ENCODE measurements at places on chromosomes 1 and 21.

DNA sequence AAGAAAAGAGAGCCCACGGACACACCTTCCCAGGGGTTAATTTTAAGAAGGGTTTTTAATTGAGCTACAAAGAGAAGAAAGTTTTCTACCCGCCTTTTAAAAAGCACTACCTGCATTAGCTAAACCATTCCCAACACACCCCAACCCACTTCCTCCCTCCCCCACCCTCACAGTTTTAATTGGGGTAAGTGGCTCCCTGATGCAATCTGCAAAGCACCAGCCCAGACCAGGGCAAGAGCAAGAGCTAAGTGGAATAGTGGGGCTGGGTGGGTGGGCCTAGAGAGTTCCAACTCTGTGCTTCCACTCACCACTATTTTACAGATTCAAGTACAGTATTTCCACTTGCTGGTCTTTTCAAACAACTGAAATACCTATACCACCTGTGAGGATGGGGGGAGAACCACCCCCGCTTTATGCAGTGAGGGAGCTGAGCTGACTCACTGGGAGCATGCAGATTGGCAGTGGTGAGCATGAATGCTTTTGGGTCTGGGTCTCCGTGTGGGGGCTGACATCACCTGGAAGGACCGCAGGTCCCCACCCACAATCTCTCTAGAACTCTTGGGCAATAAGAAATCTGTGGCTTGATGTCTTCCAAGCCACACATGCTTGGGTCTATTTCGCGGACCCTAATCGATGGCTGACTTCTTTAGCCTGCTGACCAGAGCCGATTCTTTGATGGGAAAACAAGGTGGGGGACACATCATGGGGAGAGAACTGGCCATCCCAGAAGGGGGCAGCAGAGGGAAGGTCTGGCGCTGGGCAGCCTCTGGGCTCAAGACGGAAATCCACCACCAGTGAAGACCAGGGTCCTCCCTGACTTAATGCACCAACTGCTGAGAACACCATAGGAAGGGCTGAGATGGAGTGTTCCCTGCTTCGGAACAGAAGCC, 95.5 kb downstream of the SSBP3 start:
- peak; percentile 50 for DNase-seq

DNA sequence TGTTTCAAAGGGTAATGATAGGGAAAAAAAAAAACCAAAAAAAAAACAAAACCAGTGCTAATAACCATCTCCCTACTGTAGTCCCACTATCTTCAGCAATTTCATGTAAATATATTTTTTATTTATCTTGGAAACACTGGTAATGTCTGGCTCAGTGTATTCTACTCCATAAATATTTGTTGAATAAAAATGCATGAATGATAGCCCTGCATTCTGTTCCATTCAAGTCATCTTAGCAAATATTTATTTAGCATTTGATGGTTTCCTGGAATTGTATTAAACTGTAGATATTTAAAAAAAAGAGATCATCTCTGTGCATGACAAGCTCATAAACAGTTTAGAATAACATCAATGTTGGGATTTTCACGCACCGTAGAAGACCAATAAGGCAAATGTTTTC, 24.2 kb downstream of the IL23R start:
- no peak for DNase-seq

- DNase-seq = peak; percentile 91
Observed at GRCh38 chr1:2548068-2548589, 8.0 kb upstream of the TNFRSF14 start.

DNA sequence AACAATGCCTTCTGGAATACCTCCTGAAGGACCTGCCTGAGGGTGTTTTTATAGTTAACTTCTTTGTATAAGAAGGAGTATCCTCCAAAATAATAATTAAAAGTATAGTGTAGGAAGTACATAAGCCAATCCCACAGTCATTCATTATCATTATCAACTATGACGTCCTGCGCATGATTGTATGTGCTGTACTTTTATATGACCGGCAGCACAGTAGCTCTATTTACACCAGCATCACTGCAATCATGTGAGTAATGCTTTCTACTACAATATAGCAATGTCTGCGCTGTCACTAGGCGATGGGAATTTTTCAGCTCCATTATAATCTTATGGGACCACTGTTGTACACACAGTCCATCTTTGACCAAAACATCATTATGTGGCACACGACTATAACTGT, 72.0 kb downstream of the BEND5 start:
- no peak for DNase-seq

- DNase-seq = peak; percentile 62
Observed at GRCh38 chr1:25875154-25875855, at the start of gene PAQR7. PAQR7 (minus strand) TSS chr1:25875708; CDS start chr1:25863839, 11,869 bp downstream.

GRCh38 chr1:70205071-70205433, 327 bp downstream of the LRRC40 start:
- DNase-seq = peak; percentile 11

DNA sequence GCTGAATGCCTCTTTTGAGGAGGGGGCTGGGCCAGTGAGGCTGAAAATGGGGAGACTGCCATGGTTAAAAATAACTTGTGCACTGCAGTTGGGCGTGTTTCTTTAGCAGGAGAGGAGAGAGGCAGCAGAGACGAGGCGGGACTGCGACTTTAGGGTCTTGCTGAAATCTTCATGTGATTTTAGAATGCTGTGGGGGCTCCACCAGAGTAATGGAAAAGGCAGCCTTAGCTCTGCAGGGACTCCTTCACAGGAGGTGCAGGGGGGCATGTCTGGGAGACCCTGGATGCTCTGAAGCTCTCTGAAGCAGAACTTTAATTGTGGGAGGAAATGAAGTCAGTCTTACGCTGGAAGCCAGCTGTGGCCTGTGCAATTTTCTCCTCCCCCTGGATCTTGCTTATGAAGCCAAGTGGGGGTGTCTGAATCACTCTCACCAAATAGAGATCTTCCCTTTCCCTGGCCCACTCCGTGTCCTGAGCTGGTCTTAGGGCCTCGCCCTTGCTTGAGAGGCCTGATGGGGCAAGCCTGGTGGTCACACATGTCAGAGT, 60.8 kb downstream of the NDUFS5 start:
- DNase-seq = peak; percentile 46

- DNase-seq = no peak
Observed at GRCh38 chr1:68206848-68207689, 25.3 kb downstream of the WLS start.

DNA sequence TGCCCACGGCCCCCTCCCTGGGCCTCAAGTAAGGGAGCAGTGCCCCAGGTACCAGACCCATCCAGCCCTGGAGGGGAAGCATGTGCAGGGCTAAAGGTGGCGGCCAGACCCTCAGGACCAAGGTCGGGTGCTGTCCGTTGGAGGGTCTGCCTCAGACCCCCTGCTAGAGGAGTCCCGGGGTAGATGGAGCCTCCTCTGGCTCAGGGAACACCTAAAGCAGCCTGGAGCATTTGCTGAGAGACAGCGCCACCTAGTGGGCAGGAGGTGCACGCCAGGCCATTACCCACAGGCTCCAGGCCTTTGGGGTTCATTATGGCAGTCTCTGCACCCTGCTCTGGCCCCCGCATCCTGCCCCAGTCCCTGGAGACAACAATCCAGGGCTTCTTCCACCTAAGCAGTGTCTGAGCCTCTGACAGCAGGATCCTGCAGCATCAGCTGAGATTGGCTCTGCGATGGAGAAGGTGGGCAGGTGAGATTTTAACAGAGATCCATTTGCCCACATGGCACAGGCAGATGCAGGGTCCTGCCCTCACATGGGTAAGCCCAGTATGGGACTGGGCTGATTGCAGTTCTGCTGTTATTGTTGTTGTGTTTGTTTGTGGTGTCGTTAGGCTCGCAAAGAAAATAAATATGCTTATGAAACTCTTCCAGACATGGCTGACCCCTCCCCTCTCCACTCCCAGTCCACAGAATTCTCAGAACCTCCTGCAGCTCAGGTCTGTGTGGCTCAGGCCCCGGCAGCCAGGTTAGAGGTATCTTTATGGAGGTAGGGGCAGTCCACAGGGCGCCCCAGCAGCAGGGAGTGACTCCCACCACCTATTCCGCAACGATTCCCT, 42.4 kb downstream of the CTNNBIP1 start:
- peak; percentile 87 for DNase-seq

DNA sequence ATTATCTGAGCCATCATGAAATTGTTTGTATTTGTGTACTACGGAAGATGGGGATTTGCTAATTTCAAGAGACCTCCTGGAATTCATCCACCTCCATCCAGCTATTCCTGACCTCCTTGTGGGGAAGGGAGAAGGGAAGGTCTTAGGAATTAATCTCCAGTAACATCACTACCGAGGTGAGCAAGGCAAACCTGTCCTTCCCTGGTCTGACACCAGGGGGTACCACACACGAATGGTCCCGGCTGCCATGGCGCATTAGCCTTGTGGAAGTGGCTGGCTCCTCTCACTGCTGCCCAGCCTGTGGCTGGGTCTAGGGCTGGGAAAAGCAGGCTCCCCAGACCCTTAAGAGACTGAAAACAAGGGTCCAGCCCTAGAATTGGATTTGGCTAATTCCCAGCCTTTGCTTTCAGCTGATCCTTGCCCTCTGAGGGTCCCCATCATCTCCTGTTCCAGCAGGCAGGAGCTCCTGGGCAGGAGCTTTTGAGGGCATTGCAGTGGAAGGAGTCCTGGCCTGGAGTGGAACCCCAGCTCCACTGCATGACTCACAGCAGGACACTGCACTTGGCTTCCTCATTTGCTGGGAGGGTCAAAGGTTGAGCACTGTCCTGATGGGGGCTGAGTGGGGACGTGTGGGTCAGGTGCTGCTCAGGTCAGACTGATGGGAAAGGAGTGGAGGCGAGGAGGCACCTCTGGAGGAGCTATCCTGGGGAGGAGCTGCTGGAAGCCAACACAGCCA, 34.8 kb downstream of the RIMS3 start:
- DNase-seq = no peak

- DNase-seq = no peak
Observed at GRCh38 chr1:8239306-8240023, 78.4 kb upstream of the SLC45A1 start.

DNA sequence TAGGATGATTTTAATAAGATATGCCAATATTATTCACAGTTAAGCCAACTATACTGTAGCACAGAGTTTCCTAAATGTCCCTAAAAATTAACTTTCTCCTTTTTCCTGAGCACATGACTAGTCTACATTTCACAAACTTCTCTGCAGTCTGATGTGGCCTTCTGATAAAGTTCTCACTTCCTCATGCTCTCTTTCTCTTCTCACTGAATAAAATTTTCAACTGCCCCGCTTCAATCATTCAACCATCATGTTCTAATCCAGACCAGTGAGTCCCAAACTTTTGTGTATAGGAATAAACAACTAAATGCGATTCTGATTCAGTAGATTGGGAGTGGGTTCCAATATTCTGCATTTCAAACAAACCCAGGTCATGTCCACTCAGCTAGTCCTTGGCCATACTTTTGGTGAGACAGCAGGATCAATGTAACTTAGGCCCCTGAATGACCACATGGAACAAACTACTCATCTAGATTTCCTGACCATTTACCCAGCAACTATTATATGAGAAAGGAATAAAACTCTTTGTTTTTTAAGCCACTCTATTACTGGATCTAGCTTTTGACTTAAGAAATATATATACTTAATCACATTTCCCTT, 20.1 kb downstream of the TUT4 start:
- no peak for DNase-seq

DNA sequence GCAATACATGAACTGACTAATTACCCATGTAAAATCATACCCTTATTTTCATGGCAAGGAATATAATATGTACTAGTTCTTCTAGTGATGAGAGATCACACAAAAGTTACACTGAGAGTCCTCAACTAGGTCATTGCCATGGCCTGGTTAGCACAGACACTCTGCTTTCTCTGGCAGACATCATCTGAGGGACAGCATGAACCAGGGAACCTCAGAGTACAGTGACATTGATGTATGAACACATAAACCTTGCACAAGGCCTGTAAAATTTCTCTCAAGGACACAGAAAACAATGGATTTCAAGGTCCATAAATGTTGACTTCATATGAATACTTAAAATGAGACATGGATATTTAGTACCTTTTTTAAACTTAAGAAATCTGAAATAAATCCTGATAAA, 108.8 kb upstream of the MAGI3 start:
- no peak for DNase-seq

GRCh38 chr1:81780705-81781454, 19.9 kb upstream of the ADGRL2 start:
- DNase-seq = no peak

DNA sequence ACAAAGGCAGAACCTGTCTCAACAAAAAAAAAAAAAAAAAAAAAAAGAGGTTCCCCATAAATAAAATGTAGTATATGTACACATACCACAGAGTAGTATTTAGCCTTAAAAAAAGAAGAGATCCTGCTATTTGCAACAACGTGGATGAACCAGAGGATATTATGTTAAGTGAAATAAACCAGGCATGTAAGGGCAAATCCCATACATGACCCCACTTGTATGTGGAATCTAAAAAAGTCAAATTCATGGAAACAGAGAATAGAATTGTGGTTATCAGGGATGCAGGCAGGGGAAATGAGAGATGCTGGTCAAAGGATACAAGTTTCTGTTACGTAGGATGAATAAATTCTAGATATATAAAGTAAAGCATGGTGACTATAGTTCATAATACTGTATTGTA, 16.7 kb downstream of the SLC44A3 start:
- DNase-seq = no peak

DNA sequence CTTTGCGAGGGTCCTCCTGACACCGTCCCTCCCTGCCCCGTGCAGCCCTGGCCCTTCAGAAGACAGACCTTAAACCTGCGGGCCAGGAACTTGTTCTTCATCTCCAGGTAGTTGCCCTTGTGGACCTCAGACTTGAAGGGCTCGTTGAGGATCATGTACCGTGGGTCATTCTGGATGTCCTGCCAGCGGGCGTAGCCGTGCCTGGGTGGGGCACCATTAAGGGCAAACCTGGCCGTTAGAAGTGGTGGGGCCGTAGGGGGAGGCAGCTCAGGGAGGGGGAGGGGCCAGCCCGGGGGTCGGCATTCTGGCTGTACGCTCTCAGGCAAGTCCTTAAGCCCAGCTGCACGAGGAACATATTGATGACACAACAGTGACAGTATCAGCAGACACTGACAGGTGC, 64.6 kb downstream of the KCNAB2 start:
- no peak for DNase-seq

DNA sequence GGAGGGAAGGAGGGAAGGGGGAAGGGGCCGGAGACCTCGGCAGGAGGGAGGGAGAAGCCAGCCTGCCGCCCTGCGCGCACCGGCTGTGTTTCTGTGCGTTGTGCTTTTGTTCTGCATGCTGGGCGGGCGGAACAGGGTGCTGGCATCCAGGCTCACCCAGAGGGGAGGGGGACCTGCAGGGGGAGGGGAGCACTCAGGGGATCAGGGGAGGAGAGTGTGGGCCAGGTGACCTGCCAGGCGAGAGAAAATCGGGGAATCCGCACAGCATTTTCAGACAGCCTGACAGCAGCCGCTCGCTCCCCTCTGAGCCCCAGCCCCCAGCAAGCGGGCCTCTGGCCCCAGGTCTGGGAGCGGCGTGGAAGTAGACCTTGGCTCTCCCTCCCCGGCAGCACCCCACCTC, 54.7 kb downstream of the RIPK4 start:
- DNase-seq = no peak

GRCh38 chr1:24932284-24932683, 2.2 kb upstream of the RUNX3 start:
- peak; percentile 80 for DNase-seq

GRCh38 chr1:50861772-50862171, 98.3 kb downstream of the FAF1 start:
- peak; percentile 11 for DNase-seq

GRCh38 chr1:226691247-226691646, 47.8 kb downstream of the ITPKB start:
- DNase-seq = no peak
